Brain pericyte (primary cell): ENCODE measurements at places on chromosomes 5 and 9.

GRCh38 chr5:103358305-103358995, 99.9 kb downstream of the MACIR start:
- no peak for DNase-seq

- no peak for DNase-seq
Measured at GRCh38 chr5:163760498-163760897, 255.1 kb downstream of the MAT2B start.

DNA sequence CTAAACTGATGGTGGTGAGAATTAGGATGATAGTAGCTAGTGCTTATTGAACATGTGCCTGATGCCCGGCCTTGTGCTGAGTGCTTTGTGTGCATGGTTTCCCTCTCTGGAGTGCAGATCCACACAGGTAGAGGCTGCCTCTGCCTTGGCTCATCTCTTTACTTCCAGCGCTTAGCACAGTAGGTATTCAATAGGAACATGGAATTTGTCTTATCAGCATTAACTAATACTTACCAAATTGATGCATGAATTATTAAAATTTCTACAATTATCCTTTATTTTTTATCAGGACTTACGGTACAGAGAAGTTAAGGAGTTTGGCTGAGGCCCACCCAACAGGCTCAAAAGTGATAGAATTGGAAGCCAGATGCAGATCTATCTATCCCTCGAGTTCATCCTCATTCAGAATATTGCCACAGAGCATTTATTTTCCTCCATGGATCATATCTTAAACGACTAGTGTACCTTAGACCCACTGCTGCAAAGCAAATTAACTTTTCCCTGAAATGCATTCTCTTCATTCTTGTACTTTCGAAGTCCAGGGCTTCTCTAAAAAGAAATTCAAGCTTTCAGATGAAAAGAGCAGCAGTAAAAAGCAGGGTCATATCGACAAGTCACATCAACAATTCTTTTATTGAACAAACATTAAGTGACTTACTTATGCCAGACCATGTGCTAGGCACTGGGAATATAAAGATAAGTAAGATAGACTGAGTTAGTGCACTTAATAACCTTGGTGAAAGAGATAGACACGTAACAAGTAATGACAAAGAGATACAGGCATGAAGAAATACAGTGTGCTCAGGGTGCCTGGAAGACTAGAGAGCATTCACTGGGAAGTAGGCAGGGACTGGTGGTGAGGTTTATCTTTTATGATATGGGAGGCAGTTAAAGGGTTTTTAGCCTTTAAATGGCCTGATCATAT, 290.0 kb downstream of the ARRDC3 start:
- no peak for DNase-seq

DNA sequence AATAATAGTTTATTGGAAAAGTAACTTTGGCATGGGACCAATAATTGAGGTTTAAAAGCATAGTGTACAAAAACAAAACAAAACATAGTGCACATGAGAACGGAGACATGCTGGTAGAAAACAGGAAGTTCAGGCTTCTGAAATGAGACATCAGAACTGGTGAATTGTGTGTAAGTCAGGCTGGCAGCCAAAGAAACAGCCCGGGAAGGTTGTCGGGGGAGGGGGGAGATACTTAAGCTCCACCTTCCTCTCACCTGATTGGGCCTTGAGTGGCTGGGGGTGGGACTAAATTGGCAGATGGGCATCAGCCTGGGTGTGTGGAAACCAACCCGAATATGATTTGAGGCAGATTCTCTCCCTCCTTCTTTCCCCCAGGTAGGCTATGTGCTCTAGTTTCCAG, 256.3 kb downstream of the SMARCA2 start:
- DNase-seq: no peak
